Vagina (tissue), 2 donors: ENCODE measurements at places on chromosomes 16 and 17. TPM values are rescaled to one million over a fixed set of nuclear protein-coding genes. Genes with fewer than 3 reads are reported as not detected.

The PIPOX gene
- total RNA-seq: 1.7 TPM

The CYLD gene
- total RNA-seq: 33.9 TPM

The SMIM36 gene
- total RNA-seq: not detected

The VTN gene
- total RNA-seq: 2.7 TPM

The TEKT1 gene
- total RNA-seq: not detected

The RNF135 gene
- total RNA-seq: 21.1 TPM

The USB1 gene
- 44.2 TPM for total RNA-seq

DNA sequence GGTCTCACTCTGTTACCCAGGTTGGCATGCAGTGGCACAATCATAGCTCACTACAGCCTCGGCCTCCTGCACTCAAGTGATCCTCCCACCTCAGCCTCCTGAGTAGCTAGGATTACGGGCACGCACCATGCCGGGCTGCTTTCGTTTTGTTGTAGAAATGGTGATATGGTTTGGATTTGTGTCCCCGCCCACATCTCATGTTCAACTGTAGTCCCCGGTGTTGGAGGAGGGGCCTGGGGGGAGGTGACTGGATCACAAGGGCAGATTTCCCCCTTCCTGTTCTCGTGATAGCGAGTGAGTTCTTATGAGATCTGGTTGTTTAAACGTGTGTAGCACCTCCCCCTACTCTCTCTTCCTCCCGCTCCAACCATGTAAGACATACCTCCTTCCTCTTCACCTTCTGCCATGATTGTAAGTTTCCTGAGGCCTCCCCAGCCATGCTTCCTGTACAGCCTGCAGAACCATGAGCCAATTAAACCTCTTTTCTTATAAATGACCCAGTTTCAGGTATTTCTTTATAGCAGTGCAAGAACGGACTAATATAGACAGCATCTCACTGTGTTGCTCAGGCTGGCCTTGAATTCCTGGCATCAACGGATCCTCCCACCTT, 6.0 kb downstream of the PDZD9 start:
- no peaks in the 10 kb centered on the region for H3K27me3 ChIP-seq
- DNase-seq: no peak
- H3K4me1 ChIP-seq: peaks cover 12% of the 10 kb centered on the region
- no peak overlapping the region for H3K27ac ChIP-seq
- H3K4me3 ChIP-seq: no peak overlapping the region
- no peaks in the 10 kb centered on the region for H3K36me3 ChIP-seq

DNA sequence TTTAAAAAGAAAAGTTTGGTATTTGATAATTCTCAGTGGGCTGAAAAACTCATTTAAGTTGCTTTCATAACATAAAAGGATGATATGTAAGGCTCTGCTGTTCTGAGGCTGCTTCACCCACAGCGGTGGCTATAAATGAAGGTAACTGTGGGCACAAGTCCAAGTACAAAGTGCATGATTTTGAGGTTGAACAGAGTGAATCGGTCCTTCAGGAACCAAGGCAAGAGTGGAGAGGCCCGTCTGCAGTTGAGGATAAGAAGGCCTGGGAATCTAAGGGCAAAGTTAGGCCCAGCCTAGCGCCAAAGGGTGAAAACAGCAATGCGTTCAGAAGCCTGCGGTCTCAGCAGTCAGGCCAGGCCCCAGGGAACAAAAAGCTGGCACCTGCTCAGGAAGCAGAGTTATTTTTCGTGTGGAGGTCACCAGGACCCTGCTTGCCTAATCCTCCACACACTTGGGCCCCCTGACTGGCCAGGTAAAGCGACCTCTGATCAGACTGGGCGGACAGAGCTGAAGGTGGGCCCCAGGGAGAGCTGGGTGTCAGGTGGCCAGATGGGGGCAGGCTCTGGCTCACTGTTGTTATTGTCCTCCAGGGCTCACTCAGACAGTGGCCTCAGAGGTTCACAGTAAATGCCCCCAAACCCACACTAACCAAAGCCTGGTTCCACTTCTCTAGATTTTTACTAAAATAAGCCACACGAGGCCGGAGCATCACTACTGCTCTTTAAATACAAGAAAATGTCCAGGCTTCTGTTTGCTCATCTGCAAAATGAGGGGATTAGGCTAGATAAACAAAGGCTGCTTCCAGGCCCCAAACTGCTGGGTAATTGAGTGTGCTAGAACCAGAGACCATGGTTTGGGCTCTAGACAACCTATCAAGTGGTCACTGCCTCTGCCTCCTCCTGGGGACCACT, 46.5 kb downstream of the TEX2 start:
- H3K27ac ChIP-seq: peak overlapping the region; percentile 54
- H3K27me3 ChIP-seq: no peaks in the 10 kb centered on the region
- no peaks in the 10 kb centered on the region for H3K36me3 ChIP-seq

GRCh38 chr17:40290629-40291280, 3.1 kb downstream of the CDC6 start:
- H3K27me3 ChIP-seq: no peaks in the 10 kb centered on the region
- H3K27ac ChIP-seq: peak overlapping the region; percentile 42
- H3K4me1 ChIP-seq: peaks cover 17% of the 10 kb centered on the region

- H3K27me3 ChIP-seq: no peaks in the 10 kb centered on the region
- H3K4me1 ChIP-seq: no peaks in the 10 kb centered on the region
- no peaks in the 10 kb centered on the region for H3K36me3 ChIP-seq
- DNase-seq: no peak
- H3K4me3 ChIP-seq: no peak overlapping the region
Observed at GRCh38 chr16:24294131-24294530, 38.0 kb downstream of the CACNG3 start.

GRCh38 chr16:86418981-86419380, 91.3 kb upstream of the FOXF1 start:
- H3K4me1 ChIP-seq: peaks cover 2% of the 10 kb centered on the region
- H3K27ac ChIP-seq: no peak overlapping the region
- no peaks in the 10 kb centered on the region for H3K27me3 ChIP-seq
- H3K4me3 ChIP-seq: no peak overlapping the region

GRCh38 chr17:77830816-77831473, 127.6 kb upstream of the TNRC6C start:
- H3K4me3 ChIP-seq: no peak overlapping the region
- H3K27me3 ChIP-seq: no peaks in the 10 kb centered on the region
- H3K27ac ChIP-seq: peak overlapping the region; percentile 87
- DNase-seq: no peak
- peaks cover 39% of the 10 kb centered on the region for H3K4me1 ChIP-seq
- H3K36me3 ChIP-seq: no peaks in the 10 kb centered on the region

GRCh38 chr16:65790768-65791167, 575.7 kb upstream of the CDH5 start:
- H3K4me1 ChIP-seq: peaks cover 3% of the 10 kb centered on the region
- H3K27ac ChIP-seq: no peak overlapping the region
- no peak for DNase-seq
- H3K27me3 ChIP-seq: no peaks in the 10 kb centered on the region
- no peaks in the 10 kb centered on the region for H3K36me3 ChIP-seq

DNA sequence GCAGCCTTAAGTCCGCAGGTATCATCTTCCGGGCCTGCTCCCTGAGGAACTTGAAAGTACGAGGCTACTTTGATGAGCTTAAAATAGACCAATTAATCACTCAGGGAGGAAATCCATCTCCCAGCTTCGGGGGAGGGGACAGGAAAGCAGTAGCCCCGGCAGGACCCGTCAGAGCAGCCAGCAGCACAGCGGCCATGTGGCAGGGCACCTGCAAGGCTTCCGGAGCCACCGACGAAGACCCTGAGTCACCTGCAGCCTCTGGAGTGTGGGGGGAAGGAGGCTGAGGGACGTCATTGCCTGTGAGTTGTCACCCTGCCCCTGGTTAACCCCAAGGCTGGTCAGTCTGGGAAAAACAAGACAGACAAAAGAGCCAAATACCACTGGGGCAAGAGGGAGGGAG, 4.4 kb upstream of the CYB561 start:
- no peak for DNase-seq
- H3K4me1 ChIP-seq: peaks cover 48% of the 10 kb centered on the region
- H3K27ac ChIP-seq: no peak overlapping the region
- H3K27me3 ChIP-seq: no peaks in the 10 kb centered on the region
- H3K4me3 ChIP-seq: no peak overlapping the region

- H3K27me3 ChIP-seq: no peaks in the 10 kb centered on the region
- DNase-seq: no peak
- no peak overlapping the region for H3K27ac ChIP-seq
- peaks cover 15% of the 10 kb centered on the region for H3K4me1 ChIP-seq
- H3K36me3 ChIP-seq: no peaks in the 10 kb centered on the region
Observed at GRCh38 chr17:2111691-2112090, 56.8 kb downstream of the HIC1 start.

DNA sequence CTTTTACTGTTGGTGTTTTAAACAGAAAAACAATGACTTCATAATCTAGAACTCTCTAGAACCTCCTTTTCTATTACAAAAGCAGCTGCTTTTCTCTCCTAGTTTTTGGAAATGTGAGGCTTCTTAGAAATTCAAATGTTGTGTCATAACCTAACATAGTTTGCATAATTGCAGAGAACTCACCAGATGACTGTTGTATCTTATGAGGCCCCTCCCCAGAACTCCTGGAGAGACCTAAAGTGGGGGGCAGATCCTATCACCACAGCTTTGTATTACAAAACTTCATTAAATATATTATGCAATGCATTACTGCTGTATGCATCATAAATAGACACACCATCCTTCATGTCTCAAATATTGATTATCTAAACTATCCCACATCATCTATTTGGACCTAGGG, 538.7 kb upstream of the HSBP1 start:
- no peaks in the 10 kb centered on the region for H3K27me3 ChIP-seq
- no peaks in the 10 kb centered on the region for H3K36me3 ChIP-seq
- no peak for DNase-seq
- H3K4me1 ChIP-seq: no peaks in the 10 kb centered on the region
- no peak overlapping the region for H3K4me3 ChIP-seq
- H3K27ac ChIP-seq: no peak overlapping the region

DNA sequence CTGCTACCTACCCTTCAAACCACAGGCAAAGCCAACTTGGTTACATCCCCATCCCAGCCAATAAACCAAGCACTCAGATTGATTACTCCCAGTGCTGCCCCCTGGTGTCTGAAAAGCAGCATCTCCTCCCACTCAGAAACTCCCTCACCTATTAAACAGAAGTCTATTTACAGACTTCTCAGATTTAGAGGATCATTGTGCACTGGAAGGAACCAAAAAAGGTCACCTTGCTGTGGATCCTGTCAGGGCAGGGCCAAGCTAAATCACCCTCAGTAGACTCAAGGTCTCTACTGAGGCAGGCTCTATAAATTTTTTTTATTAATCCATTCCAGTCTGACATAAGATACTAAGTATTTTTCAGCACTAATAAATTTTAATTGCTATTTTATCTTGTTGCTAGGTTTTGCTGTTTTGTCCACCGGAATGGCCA, 17.6 kb downstream of the HIGD1B start:
- no peaks in the 10 kb centered on the region for H3K27me3 ChIP-seq
- H3K4me1 ChIP-seq: no peaks in the 10 kb centered on the region
- no peak for DNase-seq

DNA sequence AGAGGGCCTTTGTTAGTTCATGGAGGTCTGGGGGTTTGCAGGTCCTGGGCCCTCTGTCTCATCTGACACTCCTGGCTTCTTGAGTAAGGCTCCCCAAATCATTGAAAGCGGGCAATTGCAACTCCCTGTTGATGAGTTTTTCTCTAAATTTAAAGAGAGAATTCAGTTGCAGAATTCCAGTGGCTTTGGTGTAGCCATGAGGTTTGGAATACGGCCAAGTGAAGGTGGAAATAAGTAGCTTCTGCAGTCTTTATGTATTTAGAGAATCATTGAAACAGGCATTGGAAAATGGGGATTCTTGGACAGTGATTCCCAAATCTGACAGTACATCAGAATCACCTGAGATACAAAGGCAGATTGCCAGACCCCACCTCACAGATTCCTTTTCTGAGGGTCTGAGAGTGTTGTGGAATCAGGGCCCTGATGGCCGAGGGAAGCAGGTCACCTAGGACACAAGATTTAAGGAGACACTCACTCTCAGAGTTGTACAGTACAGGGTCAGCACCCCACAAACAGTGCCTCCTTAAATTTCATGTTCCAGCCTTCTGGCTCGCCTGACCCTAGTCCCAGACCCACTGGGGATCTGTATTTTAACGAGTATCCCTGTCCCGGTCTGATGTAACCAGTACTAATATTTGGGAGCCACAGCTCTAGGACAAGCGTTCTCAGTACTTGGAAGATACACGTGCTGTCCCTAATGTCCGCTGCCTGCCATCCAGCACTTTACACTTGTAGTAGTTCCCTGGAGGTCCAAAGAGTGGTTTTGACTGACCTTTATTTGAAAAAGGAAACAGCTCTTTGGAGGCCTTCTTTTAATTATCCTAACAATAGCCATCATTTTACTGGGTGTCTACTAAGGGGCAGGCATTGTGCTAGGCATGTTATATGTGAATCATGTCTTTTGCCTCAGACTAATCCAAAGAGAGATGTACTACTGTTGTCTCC, 37.8 kb downstream of the YPEL2 start:
- H3K27ac ChIP-seq: peak overlapping the region; percentile 87
- H3K4me3 ChIP-seq: no peak overlapping the region
- no peaks in the 10 kb centered on the region for H3K27me3 ChIP-seq
- H3K4me1 ChIP-seq: peaks cover 100% of the 10 kb centered on the region
